ENCODE measurements at places on chromosomes 7 and 10.

DNA sequence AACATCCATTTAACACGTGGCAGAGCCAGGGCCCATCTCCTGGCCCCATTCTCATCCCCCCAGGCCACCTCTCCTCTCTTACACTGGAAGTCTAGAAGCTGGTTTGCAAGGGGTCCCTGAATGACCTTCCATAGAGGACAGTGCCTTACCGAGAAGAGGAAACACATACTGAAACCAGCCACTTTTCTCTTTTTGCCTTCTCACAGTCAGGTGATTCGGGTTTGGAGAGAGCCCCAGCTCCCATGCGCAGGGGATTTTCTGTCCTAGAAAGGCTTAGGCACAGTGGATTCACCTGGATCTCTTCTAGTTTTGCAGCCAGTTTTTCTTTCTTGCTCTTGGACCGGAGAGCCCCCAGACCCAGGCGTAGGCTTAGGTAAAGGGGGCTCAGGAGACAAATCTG lies 334.1 kb upstream of the C7orf33 start:
- H3K4me1 ChIP-seq = no peaks in the 10 kb centered on the region
- no peak for DNase-seq
- no peak overlapping the region for H3K27ac ChIP-seq
- H3K4me3 ChIP-seq = no peak overlapping the region
- no peaks in the 10 kb centered on the region for H3K27me3 ChIP-seq

GRCh38 chr7:104482362-104483037 lies 154.1 kb downstream of the LHFPL3 start:
- no peak overlapping the region for H3K27ac ChIP-seq
- H3K27me3 ChIP-seq = no peaks in the 10 kb centered on the region
- no peak overlapping the region for H3K4me3 ChIP-seq
- H3K4me1 ChIP-seq = no peaks in the 10 kb centered on the region

GRCh38 chr10:30749385-30749784 lies 119.8 kb upstream of the LYZL2 start:
- no peak overlapping the region for H3K4me3 ChIP-seq
- H3K27me3 ChIP-seq = no peaks in the 10 kb centered on the region
- no peak for DNase-seq
- H3K36me3 ChIP-seq = no peaks in the 10 kb centered on the region

GRCh38 chr7:45189151-45189970 lies 31.8 kb downstream of the RAMP3 start:
- H3K4me1 ChIP-seq = no peaks in the 10 kb centered on the region
- DNase-seq = peak; percentile 46
- H3K27ac ChIP-seq = no peak overlapping the region
- H3K4me3 ChIP-seq = no peak overlapping the region
- H3K36me3 ChIP-seq = no peaks in the 10 kb centered on the region

- DNase-seq = no peak
- H3K4me3 ChIP-seq = no peak overlapping the region
- no peak overlapping the region for H3K27ac ChIP-seq
- no peaks in the 10 kb centered on the region for H3K36me3 ChIP-seq
- peaks cover 20% of the 10 kb centered on the region for H3K4me1 ChIP-seq
- H3K27me3 ChIP-seq = no peaks in the 10 kb centered on the region
Measured at GRCh38 chr7:117086788-117087187, 133.5 kb downstream of the ST7 start.

DNA sequence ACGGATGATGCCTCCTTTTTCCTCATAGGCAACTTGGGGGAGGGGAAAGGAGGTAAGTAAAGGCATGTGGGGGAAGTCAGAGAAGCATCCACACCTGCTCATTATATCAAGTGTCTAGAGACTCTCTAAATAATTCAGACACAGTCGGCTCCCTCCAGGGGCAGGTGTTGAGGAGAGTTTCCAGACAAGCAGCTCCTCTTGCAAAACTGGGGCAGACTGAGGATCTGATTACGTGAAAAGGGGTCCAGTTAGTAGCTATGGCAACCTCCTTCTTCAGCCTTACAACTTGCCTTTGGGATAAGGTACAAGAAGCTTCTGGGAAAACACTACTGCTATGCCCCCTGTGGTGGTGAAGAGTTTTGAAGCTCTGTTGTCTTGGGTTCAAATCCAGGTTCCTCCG lies 39.0 kb upstream of the SORBS1 start:
- H3K27ac ChIP-seq = no peak overlapping the region
- DNase-seq = no peak
- no peak overlapping the region for H3K4me3 ChIP-seq

Measured in right atrium auricular region (tissue), 2 donors.